ENCODE measurements at places on chromosomes 16 and 17.

GRCh38 chr17:4450710-4451316 lies 17.1 kb downstream of the SPNS3 start:
- DNase-seq: no peak

DNA sequence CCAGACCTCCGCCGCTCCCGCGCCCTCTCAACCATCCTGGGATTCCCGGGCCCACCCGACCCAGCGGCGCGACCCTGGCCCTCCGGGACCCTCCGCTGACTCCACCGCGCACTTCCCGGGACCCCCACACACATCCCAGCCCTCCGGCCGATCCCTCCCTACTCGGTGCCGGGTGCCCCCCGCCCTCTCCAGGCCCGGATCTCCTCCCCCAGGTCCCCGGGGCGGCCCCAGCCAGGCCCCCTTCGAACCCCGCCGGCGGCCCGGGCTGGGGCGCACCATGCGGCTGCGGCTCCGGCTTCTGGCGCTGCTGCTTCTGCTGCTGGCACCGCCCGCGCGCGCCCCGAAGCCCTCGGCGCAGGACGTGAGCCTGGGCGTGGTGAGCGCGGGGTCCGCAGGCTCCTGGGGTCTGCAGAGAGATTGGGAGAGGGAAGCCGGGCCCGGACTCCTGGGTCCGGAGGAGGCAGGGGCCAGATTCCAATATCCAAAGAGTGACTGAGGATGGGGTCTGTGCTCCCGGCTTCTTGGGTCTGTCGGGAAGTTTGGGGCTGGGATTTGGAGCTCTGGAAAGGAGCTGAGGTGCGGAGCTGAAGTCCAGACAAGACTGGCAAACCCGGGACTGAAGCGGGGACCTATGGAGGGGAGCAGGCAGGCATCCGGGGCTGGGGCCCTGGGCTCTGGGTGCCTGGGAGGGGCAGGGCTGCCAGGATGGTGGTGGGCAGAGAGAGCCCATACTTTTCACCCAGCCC lies 453 bp downstream of the MMP25 start:
- DNase-seq: no peak

- no peak for DNase-seq
These were observed 56.1 kb upstream of the ACSF3 start for GRCh38 chr16:89037261-89038152.

DNA sequence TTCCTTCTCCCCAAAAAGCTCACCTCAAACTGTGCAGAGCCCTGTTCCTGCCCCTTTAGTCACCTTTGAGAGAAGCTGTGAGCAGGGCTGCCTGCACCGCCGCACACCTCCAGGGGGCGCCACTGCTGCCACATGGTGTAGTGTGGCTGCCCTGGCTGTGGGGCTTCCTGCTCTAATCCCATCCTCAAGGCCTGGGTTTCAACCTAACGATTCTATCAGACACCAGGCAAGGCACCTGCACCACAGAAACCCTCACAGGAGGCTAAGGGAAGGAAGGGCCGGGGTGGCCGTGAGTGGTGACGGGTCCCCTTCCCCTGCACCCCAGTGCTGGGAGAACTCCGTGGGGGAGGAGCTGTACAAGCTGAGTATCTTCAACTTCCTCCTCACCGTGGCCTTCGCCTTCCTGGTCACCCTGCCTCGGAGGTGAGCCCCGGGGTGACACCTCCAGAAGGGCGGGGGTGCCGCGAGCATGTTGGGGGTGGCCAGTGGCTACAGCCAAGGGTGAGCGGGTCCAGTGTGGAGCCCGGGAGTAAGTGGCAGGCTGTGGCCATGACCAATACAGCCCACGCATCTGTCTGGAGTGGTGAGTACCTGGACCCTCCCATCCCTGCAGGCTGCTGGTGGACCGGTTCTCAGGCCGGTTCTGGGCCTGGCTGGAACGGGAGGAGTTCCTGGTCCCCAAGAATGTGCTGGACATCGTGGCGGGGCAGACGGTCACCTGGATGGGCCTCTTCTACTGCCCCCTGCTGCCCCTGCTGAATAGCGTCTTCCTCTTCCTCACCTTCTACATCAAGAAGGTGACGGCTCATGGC lies 7.0 kb downstream of the TMC8 start:
- no peak for DNase-seq

DNA sequence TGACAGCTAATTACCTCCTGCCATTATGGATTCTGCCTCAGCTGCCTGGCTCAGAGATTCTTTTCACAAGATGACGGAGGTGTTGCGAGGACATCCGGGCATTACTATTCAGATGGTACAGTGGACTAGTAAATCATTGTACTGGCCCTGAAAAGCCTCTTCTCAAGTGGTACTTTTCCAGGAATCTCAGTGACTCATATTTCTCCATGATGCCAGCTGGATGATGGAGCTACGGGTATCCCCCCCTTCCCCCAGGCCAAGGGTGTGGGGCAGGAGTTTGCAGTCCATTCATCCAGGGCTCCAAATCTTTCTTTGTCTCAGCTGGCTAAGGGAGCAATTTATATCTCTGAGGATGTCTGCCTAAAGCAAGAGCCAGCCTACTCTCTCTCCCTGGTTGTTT lies 107.7 kb upstream of the GPR139 start:
- no peak for DNase-seq

Measured in NCI-H1694 (cell line).